ENCODE measurements at places on chromosomes 11 and 22.

DNA sequence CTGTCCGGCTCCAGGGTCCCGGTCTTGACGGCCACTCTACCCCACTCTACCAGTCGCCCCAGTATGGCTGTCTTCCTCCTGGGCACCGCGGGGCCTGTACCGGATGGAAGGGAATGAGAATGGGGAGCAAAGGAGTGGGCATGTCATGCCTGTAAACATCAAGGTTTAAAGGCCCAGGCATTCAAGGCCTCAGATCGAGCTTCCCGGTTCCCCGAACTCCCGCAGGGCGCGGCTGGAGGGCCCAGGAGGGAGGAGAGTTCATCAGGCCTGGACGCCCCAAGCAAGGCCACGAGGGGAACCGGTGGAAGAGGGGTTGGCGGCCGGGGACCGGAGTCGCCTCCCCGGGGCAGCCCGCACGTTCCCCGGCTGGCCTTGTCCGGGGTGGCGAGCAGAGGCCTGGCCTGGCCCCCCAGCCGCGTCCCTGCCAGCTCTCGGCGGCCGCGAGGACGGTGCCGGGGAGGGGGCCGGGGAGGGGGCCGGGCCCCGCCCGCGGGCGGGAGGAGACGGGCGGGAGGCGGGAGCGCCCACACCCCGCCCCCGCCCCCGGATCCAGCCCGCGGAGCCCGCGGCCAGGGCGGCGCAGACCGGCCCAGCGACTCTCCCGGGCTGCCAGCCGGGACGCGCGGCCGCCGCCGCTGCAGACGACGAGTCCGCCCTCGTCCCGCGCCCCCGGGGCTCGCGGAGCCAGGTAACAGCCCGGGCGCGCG is at the start of gene CDC42EP1:
TSS of gene CDC42EP1 (plus strand) at position 580 of the 707 bp plus-strand sequence. CDS start 5,870 bp downstream, outside the sequence.
- peak; percentile 63 for DNase-seq

DNA sequence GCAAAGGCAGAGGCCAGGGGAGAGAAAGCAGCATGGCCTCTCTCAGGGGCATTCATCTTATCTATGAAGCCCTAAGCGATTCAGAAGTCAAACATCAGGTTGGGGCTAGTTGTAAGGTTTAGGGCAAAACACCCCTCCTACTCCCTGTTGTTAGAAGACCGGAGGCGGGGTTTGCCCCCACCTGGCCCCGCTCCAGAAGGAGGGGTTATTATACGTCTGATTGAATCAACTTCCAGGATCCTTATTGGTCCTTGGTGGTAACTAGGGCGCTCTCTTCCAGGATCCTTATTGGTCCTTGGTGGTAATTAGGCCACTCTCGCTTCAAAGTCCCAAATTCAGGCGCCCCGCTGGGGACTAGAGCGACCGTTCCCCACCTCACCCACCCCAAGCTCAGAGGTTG is 12.1 kb upstream of the SMTN start:
- DNase-seq = no peak

- DNase-seq = peak; percentile 7
These were observed 376.7 kb upstream of the CCDC179 start for GRCh38 chr11:23236826-23237555.

DNA sequence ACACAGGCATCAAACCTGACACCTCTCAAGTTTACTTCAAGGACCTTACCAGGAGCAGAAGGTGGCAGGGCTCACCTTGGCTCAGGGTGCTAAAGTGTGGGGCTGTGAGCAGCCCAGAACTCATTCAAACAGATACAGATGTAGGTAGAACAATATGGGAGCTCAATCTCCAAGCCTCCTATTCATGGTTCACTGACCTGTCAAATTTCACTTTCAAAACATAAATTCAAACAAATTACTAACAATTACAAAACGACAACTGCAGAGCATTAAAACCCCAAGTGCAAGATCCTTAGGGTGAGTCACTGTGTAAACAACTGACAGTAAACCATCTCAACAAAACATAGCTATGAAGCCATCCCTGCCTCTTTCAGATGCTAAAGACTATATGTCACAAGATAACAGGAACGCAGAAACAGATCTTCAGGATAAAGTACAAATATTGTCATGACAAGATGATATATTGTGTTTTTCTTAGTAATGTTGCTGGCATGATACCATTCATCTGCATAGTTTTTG is 303.5 kb upstream of the ANO3 start:
- DNase-seq = peak; percentile 50

DNA sequence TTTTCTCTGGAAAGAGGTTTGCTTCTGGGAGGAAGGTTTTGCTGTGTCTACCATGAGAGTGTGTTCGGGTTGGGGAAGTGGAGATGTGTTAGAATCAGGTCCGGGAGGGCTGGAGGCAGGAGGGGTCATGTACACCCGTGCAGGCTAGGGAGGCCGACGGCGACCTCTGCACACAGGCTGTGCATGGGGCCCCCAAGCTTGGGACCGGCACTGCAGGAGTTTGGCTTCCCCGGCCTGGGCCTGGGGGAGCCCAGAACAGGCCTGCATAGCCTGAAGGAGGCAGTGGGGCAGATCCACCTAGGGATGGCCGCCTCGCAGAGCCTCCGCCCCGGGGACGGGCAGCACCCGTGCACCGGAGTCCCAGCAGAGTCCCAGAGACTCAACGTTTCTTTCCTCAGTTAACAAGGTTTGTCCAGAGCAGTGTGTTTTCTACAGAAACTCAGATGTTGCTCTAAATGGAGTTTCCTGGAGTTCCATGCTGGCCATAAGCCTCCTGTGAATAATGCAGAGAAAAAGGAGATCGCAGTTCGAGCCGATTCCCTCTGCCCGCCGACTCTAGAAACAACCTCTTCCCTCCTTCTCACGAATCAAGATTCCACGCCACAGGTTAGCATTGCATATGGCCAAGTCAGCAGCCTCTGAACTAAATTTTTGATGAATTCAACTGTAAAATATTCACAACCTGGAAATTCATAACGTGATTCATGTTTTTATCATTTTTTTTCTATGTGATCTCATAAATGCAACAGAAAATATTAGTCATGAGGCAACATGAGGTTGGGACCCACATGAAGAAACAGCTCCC is 427.3 kb downstream of the BRD1 start:
- no peak for DNase-seq

DNA sequence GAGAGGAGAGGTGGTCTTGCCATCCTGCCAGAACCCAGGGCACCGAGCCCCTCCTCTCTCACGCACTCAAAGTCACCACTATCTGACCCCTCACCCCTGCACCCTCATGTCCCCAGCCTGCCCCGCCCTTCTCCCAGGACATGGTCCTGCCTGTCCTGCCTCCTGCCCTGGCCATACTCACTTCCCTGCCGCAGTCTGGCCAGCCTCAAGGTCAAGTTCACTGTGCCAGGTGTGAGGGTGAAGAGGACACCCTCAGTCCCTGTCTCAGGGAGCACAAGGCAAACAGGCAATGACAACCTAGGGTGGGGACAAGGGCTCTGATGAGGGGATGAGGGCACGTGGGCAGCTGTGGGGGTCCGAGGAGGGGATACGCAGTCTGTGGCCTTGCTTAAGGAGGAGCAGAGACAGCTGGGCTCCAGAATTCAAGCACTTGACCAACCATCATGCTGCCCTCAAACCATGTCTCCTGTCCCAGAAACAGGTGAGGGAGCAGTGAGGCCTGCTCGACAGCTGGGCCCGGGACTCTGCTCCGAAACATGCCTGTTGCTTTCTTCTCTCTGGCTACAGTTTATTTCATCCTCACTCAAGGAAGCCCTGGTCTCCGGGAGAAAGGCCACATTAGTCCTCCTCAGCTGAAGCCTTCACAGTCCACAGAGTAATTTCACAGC is 36.6 kb downstream of the PDGFB start:
- DNase-seq = no peak

Measured in fibroblast of gingiva (primary cell).